Body of pancreas (tissue), 4 donors: ENCODE measurements at places on chromosomes 7 and 10. TPM values are rescaled to one million over a fixed set of nuclear protein-coding genes. Genes with fewer than 3 reads are reported as not detected.

Gene SPDYE11
- not detected for total RNA-seq

Gene ZNF487
- total RNA-seq: 7.5 TPM

Gene DPYSL4
- total RNA-seq: 0.52 TPM

Gene ITGA8
- total RNA-seq: 0.78 TPM

Gene SPDYE9
- total RNA-seq: not detected

Gene NPFFR1
- total RNA-seq: not detected

Gene UCMA
- total RNA-seq: not detected

Gene STEAP1
- 3.0 TPM for total RNA-seq

Gene GOLGA7B
- 12.5 TPM for total RNA-seq

Gene GRID1
- total RNA-seq: 1.0 TPM

Gene MLXIPL
- total RNA-seq: 13.5 TPM

Gene ZNF853
- 11.2 TPM for total RNA-seq

Gene SGCE
- total RNA-seq: 55.3 TPM

Gene RASSF4
- 44.5 TPM for total RNA-seq

Gene FFAR4
- total RNA-seq: 2.3 TPM

Gene GNG11
- total RNA-seq: 6.6 TPM

Gene PUS7
- 11.9 TPM for total RNA-seq

Gene CXCL12
- 158 TPM for total RNA-seq

Gene ZNF746
- 14.8 TPM for total RNA-seq

Gene CFAP58
- not detected for total RNA-seq

Gene KCNIP2
- 1.8 TPM for total RNA-seq

Gene XRCC2
- under 0.01 TPM for total RNA-seq

Gene AMZ1
- not detected for total RNA-seq

Gene SPAM1
- not detected for total RNA-seq

Gene PON1
- not detected for total RNA-seq

Gene JCAD
- 22.4 TPM for total RNA-seq

Gene TRPV6
- 110 TPM for total RNA-seq

Gene AKR1B15
- 0.52 TPM for total RNA-seq

Gene SPDYE16
- 0.26 TPM for total RNA-seq

Gene SIRT1
- total RNA-seq: 13.5 TPM

Gene SCRN1
- 20.4 TPM for total RNA-seq

Gene KCNMA1
- 5.9 TPM for total RNA-seq

Gene ZCCHC24
- total RNA-seq: 19.8 TPM

Gene C10orf71
- 0.26 TPM for total RNA-seq

Gene ERVW-1
- not detected for total RNA-seq
